ENCODE measurements at places on chromosomes 11 and 22.

GRCh38 chr22:38739300-38740055 is 16.3 kb downstream of the SUN2 start:
- DNase-seq: no peak

- no peak for DNase-seq
Measured at GRCh38 chr22:28375761-28376534, 303.7 kb downstream of the TTC28 start.

GRCh38 chr22:43526117-43526655 is 114.4 kb downstream of the MPPED1 start:
- no peak for DNase-seq

DNA sequence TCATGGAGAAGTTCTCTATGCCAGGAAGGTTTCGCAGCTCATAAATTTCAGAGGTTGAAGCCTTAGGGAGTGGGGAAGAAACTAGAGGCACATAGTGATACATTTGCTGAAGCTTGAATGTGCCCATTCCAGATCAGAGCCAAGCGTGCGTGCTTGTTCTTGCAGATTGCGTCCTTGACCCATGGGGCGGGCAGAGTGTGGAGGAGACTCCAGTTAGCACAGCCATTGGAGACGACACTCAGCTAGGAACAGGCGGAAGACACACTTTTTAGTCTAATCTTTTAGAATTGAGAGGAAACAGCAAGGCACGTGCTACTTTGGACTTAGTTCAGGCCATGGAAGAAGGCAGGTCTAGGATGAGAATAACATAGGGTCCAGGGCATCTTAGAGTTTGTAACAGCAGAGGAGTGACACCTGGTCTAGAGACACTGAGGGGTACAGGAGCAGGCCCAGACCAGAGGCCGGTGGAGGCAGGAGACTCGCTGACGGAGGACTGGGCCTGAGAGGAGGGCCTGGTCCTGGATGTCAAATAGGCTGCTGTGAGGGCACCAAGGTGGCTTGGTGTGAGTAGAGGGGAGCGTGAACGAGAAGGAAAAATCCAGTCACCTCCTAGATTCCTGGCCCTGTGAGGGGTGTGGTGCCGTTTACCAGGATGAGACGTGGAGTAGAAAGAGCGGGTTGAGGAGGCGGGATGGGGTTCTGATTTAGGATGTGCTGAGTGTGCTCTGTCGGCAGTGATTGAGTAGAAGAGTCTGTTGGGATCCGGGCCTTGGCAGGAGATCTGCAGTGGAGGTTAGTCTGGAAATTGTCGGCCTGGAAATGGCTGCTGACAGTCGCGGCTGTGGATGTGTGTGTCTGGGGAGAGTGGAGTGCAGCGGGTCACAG is 154.7 kb downstream of the TBC1D22A start:
- no peak for DNase-seq

- no peak for DNase-seq
Measured at GRCh38 chr22:43990044-43990443, 34.1 kb upstream of the PARVB start.
